Cerebellum (tissue), 4 donors: ENCODE measurements at places on chromosomes 16 and 17.

DNA sequence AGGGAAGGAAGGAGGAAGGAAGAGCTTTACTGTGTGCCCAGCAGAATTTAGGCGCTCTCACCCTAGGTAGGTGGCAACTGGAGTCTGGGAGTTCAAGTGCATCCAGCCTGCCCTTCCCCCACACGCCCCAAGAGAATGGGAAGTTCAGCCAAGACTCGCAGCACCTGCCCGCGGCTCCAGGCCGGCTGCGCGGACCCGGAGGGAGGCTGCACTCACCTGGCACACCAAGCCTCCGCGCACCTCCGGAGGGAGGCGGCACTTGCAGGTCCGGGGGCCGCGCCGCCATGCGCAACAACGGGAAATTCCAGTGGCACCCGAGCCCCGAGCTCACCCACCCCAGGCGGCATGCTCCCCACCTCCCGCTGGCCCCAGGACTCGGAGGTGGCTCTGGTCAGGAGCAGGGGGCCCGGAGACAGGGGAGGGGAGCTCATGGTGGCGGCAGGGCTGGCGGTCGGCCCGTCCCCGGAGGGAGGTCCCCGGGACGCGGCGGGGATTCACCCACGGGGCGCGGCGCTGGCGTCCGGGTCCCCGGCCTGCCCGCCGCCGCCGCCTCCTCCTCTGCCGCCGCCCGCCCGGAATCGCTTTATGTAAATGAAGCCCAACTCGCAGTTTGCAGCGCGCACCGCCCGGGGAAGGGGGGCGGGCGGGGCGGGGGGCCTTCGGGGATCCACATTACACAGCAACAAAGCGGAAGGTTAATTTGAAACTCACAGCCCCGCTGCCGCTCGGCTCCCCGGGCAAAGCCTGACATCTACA, at the start of gene ZFHX3:
Gene ZFHX3 (minus strand): TSS at position 593 of the 756 bp plus-strand sequence. CDS start 87,983 bp downstream, outside the sequence.
- no peak for DNase-seq

DNA sequence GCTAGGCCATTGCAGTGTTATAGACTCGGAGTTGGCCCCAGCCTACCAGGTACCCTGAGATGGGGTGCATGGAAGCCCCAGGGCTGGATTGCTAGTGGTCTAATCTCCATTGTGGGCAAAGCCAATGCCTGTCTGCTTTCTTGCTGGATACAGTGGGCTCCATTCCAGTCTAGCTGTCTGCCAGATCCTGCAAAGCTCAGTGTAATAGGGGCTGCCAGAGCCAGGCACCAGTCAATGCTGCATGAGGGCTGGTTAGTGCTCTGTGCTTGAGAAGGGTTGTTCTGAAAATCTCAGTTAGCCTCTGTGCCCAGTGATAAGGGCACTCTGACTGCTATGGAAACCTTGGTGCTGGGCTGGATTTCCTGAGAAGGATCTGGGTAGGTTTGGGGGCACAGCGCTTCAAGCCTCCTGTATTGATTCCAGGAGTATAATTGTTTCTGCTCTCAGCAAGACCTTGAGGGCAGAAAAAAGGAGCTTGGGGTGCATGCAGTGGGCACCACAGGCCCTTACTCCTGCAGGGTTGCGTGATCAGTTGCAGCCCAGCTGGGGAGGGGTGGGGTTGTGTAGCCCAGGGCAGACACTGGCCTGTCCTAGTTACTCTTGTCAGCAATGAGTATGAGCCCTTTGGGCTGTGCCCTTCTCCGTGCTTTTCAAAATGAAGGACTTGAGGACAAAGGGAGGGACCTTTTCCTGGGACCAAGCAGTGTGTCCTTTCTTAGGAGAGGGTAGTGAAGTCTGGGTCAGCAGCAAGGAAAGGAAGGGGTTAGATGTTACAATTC, 19.0 kb downstream of the SMPD3 start:
- no peak for DNase-seq

DNA sequence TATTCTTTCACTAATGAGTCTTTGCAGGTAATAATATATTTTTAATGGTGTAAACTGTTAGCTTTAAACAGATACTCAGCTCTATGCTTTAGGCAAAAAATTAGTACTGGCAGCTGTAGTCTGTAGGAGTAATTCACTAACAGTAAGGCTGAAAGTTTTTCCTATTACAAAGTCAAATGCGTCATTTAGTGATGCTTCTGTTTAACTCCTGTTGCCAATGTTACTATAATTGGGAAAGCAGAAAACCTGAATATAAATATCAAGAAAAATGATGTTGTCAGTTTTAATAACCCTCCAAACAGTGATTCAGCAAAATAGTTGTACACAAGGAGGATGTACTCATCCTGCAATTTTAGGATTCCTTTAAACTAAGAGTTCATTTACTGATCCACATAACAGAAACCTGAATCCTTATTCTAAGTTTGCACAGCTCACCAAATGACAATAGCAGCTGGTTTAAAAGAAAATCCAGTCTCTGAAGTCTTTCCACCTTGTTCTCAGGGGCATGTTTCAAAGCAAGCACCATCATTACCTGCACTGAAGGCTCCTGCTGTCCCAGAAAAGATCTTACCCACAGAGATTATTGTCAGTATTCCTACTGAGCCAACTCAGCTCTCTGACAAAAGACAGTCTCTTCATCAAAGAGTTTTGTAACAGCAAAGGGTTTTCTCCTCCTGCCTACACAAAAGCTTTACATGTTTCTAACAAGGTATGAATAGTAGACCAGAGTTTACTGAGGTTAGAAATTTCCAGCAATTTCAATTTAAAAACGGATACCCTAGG, 4.2 kb downstream of the CDR2 start:
- no peak for DNase-seq

GRCh38 chr16:71564335-71564967, 12.4 kb downstream of the TAT start:
- no peak for DNase-seq

DNA sequence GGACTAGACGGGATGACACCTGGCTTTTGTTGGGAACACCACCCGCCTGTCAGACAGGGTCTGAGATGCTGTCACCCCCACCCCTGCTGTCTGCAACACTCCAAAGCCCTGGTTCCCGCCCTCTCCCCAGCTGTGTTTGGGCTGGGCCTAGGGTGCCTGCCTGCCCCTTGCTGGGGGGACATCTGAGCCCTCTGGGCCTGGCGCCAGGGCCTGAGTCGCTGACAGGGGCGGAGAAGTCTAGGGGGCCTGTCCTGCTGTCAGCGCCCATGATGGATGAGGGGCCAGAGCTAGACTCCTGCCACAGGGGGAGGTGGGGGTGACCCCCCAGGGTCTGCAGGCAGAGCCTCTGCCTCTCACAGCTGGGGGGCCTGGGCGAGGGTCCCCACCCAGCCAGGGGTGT, 7.6 kb upstream of the PKMYT1 start:
- DNase-seq = no peak

GRCh38 chr17:76274112-76274956, 9.2 kb downstream of the UBALD2 start:
- DNase-seq = no peak

DNA sequence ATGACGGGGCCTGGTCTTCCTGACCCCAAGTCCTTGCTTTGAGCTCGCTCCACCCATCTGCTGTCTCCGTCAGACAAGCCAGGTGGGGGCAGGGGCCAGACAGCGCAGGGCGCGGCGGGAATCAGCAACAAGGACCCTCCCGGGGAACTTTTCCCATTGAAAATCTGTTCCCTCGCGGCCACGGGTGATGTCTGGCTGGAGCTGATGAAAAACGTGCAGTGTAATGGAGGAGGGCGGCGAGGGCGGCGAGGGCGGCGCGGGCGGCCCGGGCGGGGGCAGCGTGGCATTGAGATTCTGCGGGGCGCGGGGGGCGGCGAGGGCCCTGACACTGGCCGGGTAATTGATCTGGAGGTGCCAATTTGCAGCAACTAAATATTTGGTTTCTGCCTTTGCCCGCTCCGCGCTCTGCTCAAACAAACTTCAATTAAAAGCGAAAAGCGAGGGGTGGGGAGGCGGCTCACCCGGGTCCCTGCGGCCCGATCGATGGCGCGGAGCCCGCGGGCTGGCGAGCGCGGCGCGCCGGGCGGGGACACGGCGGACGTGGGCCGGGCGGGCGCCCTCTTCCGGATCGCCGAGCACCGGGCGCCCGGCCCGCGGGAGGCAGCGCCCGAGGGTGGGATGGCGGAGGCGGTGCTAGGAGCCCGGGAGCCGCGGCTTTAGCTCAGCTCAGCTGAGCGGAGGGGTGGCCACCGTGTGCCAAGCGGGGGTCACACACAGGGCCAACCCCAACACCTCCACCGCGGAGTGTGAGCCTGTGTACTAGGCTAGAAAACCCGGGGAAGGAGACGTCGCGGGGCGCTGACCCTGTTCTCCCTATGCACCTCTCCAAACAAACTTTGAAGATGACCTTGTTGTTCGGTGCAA, 32.4 kb downstream of the DCAKD start:
- peak; percentile 78 for DNase-seq

DNA sequence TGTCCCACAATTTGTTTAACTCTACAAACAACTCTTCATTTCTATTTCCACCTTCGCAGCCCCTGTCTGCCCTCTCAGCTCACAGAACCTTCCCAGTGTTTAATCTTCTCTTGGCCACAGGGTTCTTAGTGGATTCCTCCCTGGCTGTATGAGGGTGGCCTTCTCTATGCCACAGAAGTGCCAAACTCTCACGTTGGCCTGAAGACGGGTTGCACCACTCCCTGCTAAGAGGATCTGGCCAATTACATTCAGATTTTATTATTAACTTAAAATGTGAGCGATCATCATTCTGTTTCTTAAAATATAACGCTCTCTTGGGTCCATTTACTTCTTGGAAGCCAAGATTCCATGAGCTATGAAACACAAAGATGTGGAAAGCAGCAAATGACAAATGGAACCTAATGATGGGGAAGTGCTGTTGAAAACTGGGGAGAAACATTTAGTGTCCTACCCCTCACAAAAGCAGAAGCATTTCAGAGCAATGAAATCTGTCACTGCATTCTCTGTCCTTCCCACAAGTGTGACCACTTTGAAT, 91.3 kb upstream of the NOG start:
- DNase-seq = no peak

DNA sequence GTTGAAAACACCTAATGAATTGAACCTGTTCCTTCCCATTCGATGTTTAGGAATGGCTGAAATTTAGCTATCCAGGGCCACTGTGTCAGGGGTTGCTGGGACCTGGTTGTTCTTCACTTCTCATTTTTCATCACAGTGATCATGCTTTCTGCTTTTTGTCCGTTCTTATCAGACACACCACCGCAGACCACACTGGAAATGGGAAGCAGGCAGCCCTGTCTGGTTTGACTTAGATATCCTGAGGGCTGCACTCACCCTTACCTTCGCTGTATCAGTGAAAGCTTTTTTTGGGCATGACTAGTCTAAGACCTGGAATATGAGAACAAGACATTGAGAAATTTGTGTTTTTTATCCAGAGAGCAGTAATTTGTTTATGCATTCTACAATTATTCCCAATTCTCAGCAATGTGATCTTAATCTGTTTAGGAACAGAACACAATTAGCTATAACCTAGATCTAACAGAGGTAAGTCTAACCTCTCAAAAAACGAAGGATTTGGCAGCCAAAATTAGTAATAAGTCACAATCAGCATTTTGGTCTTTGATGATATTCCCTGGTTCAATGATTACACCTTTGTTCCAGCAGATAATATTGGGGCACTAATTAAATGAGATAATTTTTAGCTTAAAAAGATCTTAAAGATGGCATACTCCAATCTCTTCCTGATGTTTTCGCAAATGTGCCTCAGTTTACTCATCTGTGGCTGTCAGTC, 126.0 kb upstream of the GOT2 start:
- DNase-seq = no peak

GRCh38 chr17:6366221-6366666, 68.7 kb downstream of the AIPL1 start:
- no peak for DNase-seq

DNA sequence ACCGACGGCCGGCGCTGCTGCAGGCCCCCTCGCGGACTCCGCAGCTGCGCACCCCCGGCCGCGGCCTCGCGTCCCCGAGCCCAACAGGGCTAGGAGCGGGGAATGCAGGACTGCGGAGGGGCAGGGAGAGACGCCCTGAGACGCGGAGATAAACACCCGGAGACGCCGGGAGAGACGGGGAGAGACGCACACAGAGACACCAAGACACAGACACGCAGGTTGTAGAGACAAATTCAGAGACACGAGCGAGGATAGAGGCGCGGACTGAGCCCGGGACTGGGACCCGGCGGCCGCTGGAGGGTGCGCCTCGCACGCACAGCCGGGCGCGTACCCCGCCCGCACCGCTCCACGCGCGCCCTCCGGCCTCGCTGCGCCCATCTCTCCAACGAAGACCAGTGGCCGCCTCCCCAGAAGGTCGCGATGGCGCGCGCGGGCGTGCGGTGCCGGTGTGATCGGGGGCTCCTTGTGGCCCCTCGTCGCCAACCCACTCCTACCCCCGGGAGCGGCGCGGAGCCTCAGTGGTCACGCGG, 902 bp downstream of the STAC2 start:
- DNase-seq = no peak
